Natural killer cell treated with Interleukin-12 subunit alpha and Interleukin-12 subunit beta and Interleukin-15 and Interleukin-18, amount 100 ng/mL, for 72 hours (primary cell): ENCODE measurements at places on chromosomes 3 and 15. TPM values are rescaled to one million over a fixed set of nuclear protein-coding genes. Genes with fewer than 3 reads are reported as not detected.

GRCh38 chr15:74394090-74394846 lies 26.8 kb upstream of the CYP11A1 start:
- DNase-seq: no peak

GRCh38 chr3:141448606-141449220 lies 38.1 kb upstream of the RASA2 start:
- DNase-seq: no peak

DNA sequence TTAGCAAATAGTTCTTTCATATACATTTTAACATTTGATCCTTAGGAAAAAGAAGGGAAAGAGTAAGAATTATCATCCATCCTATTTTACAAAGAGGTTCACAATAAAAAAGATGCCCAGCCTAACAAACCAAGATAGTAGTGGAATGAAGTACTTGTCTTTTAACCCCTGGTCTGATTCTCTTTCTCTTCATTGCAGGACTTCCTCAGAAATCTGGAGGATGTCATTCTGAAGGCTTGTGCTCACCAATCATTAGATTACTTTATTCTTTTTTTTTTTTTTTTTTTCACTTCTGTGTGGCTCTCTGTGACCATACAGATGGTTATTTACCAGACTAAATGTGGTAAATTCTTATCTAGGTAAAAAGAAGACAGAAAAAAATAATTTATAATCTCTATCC lies 7.0 kb downstream of the HDGFL3 start:
- no peak for DNase-seq

GRCh38 chr15:74790080-74790916 lies 8.4 kb downstream of the CSK start:
- DNase-seq: peak; percentile 82

- DNase-seq: peak; percentile 57
Observed at GRCh38 chr3:126104742-126105605, 21.1 kb upstream of the SLC41A3 start.

DNA sequence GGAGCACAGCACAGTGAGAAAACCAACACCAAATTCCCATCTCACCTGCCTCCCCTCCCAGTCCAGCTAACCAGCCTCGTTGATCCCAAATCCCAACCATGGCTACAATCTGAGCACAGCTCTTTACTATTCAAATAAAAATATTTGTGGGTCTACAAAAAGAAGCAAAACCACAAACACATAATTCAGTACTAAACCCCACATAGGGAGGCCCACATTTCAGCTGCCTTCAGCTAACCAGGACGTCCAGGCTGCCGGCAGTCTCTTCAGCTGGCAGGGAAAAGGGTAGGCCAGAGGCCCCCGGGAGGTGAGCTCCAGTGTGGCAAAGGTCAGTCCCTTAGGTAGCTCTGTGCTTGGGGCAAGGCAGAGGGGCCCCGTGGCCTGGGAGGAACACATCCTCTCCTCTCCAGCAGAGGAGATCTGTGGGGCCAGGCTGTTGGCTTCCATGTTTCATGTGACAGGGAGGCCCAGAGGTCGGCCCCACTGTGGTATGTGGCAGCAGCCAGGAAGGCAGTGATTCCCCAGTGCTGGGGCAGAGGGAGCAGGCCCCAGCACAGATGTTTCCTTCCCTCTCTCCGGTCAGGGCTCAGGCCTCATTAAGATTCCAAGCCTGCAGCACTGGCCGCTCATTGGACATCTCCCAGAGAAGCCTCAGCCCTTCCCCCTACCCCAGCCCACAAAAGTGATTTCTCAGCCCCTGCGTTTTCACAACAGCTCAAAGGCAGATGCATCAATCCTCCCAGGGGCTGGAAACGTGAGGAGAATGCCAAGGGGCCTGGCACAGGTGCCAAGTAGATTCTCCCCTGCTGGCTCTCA lies 381.4 kb downstream of the NTRK3 start:
- no peak for DNase-seq

- DNase-seq: no peak
Observed at GRCh38 chr3:113339616-113340244, 101.6 kb downstream of the CFAP44 start.

- no peak for DNase-seq
Observed at GRCh38 chr3:11238880-11239279, 33.3 kb upstream of the ATG7 start.

GRCh38 chr3:195255571-195256501 lies 15.1 kb downstream of the XXYLT1 start:
- DNase-seq: no peak

GRCh38 chr3:176513604-176514003 lies 683.7 kb downstream of the TBL1XR1 start:
- DNase-seq: no peak

- no peak for DNase-seq
Observed at GRCh38 chr15:74036271-74037170, 42.0 kb downstream of the PML start.

GRCh38 chr3:172520301-172520831 lies 2.9 kb downstream of the TNFSF10 start:
- peak; percentile 68 for DNase-seq

- no peak for DNase-seq
Observed at GRCh38 chr15:64493641-64494040, 33.3 kb downstream of the ZNF609 start.

DNA sequence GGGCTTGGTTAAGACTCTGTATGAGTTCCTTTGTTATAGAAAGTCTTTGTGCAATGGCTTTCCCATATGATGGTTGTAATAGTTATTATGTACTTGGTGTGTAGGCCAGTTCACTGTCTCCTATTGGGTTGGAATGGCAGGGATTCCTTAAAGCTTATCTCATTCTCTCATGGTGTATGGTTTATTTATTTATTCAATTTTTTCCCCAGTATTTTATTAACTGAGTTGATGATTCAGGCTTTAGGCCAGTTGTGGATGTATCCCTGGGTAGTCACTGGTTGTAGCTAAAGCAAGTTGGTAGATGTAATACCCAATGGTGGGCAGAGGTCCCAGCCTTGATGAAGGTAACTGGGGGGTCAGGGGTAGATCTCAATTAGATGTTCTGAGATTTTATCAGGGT lies 349.4 kb downstream of the DOCK3 start:
- no peak for DNase-seq

GRCh38 chr3:5090197-5090596 lies 31.9 kb upstream of the ARL8B start:
- DNase-seq: no peak

DNA sequence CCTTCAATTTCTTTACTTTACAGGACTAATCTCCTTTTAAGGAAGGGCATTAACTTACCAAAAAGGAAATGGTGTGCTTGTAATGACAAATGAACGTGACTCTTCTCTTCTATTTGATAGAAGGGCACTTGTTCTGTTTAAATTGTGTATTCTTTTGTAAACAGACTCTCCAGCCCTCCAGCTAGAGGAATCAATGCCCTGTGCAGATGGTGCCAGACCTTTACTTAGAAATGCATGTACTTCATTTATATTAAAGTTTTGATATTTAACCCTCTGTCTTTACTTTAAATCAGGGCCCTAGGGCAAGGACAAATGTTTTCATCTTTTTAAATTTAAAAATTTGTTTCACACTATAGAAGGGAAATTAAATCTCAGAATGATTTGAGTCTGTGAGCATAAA lies 355.1 kb downstream of the GBE1 start:
- DNase-seq: no peak

- DNase-seq: no peak
Observed at GRCh38 chr15:65042776-65043327, 2.3 kb upstream of the SLC51B start.

DNA sequence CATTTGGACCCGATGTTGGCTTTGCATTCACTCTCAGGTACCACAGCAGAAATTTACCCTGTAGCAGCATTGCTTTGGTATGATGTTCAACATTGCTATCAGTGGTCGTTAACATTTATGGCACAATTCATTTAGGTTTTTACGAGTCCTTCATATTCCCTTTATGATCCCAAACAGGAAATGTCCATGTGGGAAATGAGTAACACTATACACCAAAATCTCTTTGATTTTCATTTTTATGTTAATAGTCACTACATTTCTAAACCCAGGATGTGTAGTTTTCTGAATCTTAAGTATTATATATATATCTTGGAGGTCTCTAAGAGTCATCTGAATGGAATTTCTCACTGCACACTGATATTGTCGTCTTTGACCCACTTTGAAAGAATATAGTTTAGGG lies 78.5 kb upstream of the RBMS3 start:
- DNase-seq: no peak

DNA sequence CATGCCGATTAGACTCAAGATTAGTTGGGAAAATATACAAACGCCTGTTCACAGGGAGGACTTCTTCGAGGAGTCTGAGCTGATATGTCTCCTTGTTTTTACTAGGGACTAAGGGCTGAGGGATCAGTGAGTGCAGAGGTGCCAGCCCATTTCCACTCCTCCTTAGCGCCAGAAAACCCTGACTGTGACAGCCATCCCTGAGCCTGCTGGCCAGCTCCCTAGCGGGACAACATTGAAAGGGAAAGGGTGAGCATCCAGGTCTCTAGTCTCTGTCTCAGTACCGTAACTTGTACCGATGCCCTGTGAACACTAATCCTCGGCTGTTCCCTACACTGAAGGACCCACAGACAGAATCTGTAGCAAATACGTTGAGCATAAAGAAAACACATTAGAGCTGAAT lies 243.4 kb downstream of the WNT5A start:
- no peak for DNase-seq

- no peak for DNase-seq
Observed at GRCh38 chr3:10599017-10599416, 93.6 kb upstream of the ATP2B2 start.

- peak; percentile 67 for DNase-seq
Observed at GRCh38 chr3:36876181-36876936, 68.5 kb downstream of the TRANK1 start.

- no peak for DNase-seq
Observed at GRCh38 chr3:138381413-138381901, 33.1 kb downstream of the MRAS start.

GRCh38 chr3:123743121-123743520 lies 141.0 kb downstream of the MYLK start:
- DNase-seq: no peak

- no peak for DNase-seq
Observed at GRCh38 chr3:5663601-5664000, 476.1 kb downstream of the EDEM1 start.

DNA sequence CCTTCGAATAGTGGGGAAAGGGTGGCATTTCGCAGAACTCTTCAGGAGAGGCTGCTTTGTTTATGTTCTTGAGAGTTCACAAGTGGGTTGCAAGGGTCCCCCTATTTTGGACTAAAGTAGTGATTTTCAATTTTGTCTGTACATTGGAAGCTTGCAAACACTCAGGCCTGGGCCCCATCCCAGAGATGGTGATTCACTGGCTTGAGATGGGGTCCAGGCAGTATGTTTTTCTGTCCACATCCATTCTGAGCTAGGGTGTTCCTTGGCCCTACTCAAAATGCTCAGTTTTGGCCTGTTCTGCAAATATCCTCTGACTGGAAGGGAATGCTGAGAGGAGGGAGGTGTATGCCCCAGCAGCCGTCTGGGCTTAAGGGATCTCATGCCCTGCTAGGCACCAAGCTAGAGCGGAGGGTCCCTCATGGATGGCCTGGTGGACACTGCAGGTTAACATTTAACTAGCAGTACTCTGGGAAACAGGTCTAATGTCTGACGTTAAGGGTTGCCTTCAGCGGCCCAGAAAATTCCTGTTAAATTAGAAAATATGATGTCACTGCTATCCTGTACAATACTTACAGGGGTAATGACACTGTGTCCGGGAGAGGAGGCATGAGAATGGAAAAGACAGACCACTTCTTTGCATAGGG lies 181.4 kb downstream of the OPA1 start:
- DNase-seq: no peak

DNA sequence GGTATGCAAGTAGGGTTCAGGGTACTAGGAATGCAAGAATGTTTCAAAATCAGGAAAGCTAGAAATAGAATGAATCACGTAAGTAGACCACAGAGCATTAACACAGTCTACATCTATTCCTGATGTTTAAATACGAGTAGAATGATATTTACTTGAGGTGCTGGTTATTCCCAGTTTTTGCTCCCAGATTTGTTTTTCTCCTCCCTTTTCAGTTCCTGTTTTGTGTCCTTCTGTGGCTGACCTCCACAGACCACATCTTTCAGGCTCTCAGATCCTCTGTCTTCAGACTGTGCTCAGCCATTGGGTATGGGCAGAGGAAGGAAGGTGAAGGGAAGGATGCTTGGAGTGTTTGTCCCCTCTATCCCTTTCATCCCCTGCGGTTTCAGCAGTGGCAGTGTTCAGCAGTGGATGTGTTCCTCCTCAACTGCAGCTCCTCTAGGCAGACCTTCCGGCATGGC lies 276.6 kb downstream of the ZNF621 start:
- DNase-seq: no peak

GRCh38 chr3:65945480-65945879 lies 93.2 kb downstream of the MAGI1 start:
- DNase-seq: no peak

- DNase-seq: no peak
Observed at GRCh38 chr3:147393943-147394883, 12.1 kb downstream of the ZIC4 start.

DNA sequence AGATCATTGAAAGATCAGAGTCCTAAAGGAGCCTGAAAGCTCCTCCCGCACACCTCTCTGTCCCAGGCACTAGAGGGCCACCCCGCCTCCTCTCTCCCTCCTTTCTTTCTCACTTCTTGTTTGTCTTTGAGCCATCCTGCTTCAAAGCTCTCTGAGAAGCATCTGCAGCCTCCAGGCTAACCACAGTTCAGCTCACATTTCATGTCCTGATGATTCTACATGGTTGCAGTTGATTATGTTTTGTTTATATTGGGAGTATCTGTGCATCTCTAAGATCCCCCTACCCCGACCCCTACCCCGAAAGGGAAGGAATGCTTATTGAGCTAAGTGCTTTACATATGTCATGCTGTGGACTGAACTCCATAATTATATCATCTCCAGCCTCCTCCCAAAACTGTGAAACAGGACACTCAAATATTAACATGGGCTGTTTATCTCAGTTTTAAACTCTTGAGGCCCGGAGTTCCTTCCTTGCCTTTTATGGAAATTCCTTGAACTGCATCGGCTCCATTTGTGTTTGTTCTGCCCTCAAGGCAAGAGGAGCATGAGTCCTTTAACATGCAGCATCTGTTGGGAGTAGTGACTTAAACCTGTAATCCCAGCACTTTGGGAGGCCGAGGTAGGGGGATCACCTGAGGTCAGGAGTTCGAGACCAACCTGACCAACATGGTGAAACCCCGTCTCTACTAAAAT lies 30.9 kb downstream of the MGLL start:
- DNase-seq: no peak

GRCh38 chr3:98826126-98826525 lies 63.0 kb downstream of the ST3GAL6 start:
- DNase-seq: no peak

Gene GRM2
- 1.0 TPM for total RNA-seq

Gene ZPLD1
- not detected for total RNA-seq

Gene DISP2
- 1.00 TPM for total RNA-seq

Gene SPG21
- total RNA-seq: 39.1 TPM

Gene CAMKV
- not detected for total RNA-seq

Gene TMEM108
- not detected for total RNA-seq

Gene SCG3
- total RNA-seq: not detected

Gene MKRN3
- 1.3 TPM for total RNA-seq

Gene GOLGA6L22
- total RNA-seq: not detected

Gene RASL12
- total RNA-seq: not detected

Gene EPHA6
- not detected for total RNA-seq

Gene C2CD4A
- not detected for total RNA-seq

Gene ARGFX
- total RNA-seq: not detected
